Mucosa of descending colon (tissue), 3 donors: ENCODE measurements at places on chromosomes 12 and 14.

DNA sequence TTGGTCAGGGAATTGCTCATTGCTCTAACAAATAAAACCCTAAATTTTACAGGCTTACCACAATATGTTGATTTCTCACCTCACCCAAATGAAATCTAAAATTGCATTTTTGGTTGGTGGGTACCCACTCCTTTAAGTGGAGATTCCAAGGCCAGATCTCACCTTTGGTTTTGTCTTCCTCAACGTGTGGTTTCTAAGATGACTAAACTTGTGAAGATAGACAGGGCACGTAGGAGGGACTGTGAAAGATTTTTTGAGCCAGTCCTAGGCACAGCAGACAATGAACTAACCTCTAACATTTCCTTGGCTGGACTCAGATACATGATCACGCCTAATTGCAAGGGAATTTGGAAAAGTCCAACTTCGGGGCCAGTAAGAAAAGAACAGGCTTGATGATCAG, 1003.9 kb downstream of the FLRT2 start:
- no peak for DNase-seq

DNA sequence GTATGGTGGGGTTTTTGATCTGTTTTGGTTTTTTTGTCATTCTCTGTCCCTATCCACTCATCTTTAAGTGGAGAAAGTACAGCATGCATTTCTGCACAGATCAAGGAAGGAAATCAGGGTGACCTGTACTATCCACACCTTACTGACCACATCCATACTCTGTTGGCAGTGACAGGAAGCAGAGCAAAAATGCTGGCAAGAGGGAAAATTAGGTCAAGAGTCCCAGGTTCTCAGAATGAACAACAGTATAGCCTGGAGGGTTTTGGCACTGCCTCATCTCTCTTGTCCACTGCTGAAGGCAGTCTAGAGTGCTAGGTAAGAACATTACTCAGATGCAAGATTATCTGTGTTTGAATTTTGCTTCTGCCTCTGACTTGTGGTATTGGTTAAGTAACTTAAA, 70.7 kb downstream of the TAOK3 start:
- no peak for DNase-seq

GRCh38 chr12:107560899-107561285, 124.7 kb upstream of the PWP1 start:
- DNase-seq: no peak

GRCh38 chr14:61889914-61890351, 127.7 kb downstream of the SNAPC1 start:
- no peak for DNase-seq

DNA sequence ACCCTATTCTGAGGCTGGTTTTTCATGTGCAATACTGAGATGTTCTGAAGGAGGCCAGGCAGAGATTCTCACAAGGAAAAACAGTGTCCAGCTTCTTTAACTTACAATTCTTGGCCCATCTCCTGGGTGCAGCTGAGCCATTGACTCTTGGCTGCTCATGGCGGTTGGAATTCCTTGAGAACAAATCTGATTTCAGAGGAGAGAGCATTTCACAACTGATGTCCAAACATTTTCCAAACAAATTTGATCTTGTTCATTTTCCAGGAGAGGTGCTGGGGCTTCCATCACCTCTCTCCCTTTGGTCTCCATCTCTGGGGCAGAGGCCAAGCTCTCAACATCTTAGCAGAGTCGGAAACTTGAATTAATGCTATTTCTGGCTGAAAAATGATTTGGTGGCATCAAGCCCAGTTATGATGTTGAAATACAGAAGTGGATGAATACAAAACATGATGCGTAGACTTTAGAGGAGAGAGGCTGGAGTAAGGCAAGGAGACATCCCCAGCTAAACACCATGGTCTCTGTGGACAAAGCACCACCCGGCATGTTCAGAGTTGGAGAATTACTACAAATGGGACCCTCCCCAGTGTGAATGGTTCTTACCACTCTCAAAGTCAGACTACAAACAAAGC, 593.0 kb downstream of the VRK1 start:
- DNase-seq: no peak

DNA sequence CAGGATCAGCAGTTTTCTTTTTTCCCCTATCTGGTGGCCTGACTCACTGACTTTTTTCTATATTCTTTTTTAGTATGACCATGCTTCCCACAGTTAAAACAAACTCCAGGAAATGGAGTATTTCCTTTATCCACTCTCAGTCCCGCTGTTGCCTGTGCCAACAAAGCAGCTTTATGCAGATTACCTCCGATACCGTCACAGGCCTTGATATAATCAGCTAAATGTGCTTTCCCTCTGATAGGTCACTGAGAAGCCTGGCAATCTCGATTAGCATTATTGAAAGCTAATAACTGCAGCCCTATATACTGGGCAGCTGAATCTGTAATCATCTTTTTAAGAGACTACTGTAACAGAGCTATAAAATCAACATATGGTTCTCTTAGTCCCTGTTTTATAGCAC, 243.6 kb downstream of the KIF21A start:
- DNase-seq: no peak

DNA sequence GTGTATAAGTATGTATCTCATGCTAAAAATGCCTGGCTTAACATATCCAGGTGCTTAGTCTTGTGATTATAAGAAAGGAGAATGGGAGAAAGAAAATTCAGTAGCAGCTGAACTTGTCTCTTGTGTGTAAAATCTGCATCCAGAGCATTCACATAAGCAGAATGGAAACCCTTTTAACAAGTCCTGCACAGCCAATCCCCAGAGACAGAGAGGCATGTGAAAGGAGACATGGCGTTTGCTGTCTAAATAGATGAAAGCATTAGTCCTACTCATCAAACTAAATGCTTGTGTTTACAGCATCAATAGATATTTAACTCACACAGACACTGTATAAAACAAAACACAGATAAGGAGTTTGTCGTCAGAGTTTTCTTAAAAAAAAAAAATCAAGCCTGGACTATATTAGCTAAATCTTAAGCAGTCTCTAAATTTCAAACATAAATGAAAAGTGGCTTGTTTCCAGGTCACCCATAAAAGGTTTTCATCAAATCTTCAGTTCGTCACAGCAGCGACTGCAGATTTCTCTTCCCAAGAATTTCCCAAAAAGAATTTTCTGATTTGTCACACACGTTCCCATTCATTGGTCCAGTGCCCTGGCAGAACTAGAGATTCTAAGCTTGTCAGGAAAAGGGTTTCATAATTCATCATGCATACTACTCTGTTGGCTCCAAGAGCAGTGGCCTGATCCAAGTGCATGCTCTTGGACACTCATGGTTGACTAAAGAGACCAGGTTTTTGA, 249.2 kb downstream of the BTG1 start:
- DNase-seq: no peak

DNA sequence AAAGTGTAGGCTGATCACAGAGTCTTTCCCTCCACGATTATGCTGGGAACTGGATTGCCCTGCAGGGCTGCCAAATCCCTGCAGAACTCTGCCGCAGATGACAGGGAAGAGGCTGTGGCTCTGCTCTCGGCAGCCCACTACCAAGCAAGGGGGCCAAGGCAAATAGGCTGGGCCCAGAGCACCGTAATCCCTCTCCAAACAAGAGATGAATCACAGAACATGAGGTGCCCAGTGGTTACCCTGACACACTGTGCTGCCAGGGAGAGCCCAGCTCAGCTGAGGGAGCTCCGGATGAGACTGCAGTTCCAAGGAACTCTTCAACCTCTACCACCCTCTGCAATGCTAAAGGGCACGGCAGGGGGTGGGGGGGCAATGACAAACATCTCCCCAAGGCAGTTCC, 33.9 kb downstream of the STON2 start:
- DNase-seq: no peak

DNA sequence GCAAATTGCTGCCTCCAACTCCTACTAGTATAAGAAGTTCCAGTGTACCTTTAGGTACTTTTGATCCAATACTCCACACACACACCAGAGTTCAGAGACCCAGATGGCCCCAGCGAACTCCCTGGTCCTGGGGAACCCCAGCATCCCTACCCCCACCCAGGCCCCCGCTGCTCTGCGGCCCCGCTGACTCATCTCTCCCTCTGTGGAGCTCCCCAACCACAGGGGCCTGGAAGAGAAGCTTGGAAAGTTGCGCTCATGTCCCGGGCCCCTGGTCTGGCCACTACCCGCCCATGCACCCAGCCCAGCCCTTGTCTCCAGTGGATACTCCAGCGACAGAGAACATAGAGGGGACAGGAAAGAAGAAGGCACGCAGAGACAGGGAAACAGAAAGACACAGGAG, 4.2 kb upstream of the SP7 start:
- no peak for DNase-seq

DNA sequence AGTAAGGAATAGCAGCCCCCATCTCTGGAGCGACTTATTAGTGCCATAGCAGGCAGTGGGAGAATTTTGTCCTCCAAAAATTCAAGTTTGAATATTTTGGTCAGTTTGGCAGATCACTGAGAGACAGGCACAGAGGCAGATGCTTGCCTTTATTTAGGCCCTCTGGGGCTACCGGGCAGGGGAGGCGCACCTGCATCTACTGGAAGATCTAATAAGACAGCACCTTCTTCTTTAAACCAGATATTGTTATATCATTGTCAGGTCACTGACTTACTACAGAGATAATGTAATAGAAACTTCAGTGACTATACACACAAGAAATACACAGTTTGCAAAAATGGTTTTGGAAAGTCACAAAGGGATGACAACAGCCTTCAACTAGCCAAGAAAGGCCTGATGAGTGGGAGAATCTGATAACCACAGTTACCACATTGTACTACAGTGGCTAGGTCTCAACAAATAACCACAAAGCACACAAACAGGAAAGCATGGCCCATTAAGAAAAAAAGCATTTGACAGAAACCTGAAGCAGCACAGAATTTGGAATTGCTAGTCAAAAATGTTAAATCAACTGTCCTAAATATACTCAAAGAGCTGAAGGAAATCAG, 56.8 kb downstream of the CDK17 start:
- no peak for DNase-seq

DNA sequence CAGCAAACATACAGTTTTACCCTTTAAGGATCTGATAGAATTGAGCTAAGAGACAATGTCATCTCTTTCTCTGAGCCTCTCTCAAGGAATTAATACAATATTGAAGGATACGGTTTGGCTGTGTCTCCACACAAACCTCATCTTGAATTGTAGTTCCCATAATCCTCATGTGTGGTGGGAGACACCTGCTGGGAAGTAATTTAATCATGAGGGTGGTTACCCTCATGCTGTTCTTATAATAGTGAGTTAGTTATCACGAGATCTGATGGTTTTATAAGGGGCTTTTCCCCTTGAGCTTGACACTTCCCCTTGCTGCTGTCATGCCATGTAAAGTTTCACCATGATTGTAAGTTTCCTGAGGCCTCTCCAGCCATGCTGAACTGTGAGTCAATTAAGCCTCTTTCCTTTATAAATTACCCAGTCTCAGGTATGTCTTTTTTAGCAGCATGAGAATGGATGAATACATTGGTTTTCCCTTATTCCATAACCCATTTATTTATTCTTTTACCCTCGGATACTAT, 47.6 kb downstream of the TMEM30B start:
- no peak for DNase-seq

- no peak for DNase-seq
Measured at GRCh38 chr12:70194076-70194475, 49.2 kb upstream of the CNOT2 start.

- no peak for DNase-seq
Measured at GRCh38 chr12:105281694-105282049, 45.7 kb upstream of the APPL2 start.

DNA sequence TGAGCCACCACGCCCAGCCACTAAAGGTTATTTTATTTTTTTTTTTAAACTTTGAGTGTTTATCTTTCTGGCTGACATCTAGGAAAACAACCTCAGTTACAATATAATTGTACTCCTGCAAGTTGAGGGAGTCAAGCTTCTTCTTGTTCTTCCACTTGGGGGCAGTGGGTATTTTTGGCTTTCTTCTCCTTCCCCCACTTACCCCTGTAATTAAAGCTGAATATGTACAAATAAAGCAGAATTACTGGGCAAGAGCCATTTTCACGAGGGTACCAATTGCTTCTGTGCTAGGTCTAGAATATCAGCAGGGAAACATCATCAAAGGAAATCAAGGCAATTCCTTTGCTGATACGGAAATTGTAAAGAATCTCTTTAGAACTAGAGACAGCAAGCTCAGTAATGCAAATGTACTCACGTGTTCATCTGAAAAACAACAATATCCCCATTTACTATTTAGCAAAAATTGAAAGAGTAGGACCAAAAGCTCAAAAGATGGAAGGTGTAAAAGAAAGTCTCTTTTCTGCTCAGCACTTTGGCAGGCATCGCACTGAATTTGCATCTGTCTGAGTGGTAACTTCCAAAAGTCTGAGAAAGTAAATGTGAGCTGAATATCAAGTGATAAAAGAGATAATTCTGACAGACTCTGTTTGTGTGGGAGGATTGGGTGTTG, 72.8 kb downstream of the TAOK3 start:
- DNase-seq: no peak

- DNase-seq: no peak
Measured at GRCh38 chr12:6088921-6089747, 35.3 kb downstream of the VWF start.

DNA sequence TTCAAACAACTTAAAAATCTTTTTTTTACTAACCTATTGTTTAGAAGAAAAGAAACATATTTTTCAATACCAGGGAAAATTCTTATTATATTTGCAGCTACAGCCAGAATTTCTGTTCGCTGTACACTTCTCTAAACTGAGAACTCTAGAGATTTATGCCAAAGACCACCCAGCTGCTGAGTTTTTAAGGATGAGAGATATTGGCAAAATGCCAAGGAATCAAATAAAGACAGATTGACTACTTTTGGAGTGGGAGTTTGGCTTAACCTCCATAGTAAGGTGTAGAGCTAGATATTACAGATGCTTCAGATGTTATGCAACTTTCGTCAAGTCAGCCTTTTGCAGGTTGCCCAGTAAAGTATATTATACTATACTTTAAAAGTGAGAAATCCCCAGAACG, 71.8 kb downstream of the TTLL5 start:
- no peak for DNase-seq

DNA sequence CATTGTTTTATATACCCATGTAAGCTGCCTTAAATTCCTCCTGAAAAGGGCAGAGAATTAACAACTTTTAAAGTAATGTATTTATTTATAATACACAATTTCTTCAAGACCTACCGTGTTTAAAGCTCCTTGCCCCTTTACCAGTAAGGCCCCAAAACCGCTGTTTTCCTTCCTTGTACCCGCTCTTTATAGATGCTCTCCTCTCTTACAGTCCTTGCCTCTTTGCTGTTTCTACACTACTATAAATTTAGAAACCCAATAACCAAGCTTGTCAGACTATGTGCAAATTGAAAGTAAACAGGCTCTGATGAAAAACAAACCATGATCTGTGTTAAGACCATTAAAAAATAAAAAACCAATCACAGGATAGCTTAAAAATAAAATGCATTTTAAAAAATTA, 3.9 kb downstream of the MPHOSPH9 start:
- no peak for DNase-seq

- no peak for DNase-seq
Measured at GRCh38 chr14:70190156-70190555, 1.4 kb upstream of the SLC8A3 start.

DNA sequence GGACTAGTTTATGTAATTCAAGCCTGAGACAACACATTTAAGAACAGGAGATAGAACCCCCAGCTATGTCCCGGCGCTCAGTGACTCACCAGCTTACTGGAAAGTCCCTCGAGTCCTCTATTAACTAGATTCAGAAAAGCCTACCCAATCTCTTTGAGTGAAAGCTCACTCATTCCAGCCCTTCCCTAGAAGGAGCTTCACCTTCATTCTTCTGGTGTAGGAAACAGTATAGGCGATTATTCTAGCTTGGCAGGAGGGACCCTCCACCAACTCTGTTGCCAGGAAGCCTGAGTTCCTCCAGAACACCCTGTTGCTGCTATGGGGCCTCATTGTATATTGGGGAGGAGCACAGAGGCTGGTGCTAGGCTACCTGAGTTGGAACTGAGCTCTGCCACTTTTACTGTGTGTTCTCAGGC, 57.2 kb upstream of the AEBP2 start:
- DNase-seq: no peak

- DNase-seq: no peak
Measured at GRCh38 chr14:90661866-90662265, 154.4 kb downstream of the TTC7B start.
